ENCODE measurements at places on chromosomes 1 and 21. TPM values are rescaled to one million over a fixed set of nuclear protein-coding genes. Genes with fewer than 3 reads are reported as not detected.

FAM229A gene
- total RNA-seq: 30.1 TPM

FCRL4 gene
- not detected for total RNA-seq

FABP3 gene
- total RNA-seq: not detected

TRIM58 gene
- total RNA-seq: 1.2 TPM

SLC26A9 gene
- total RNA-seq: not detected

CLDN19 gene
- not detected for total RNA-seq

HORMAD1 gene
- total RNA-seq: 0.80 TPM

CDK18 gene
- 0.94 TPM for total RNA-seq

ERRFI1 gene
- 1.1 TPM for total RNA-seq

BRDT gene
- total RNA-seq: not detected

ASAP3 gene
- 1.5 TPM for total RNA-seq

MYOG gene
- not detected for total RNA-seq

SZT2 gene
- total RNA-seq: 92.1 TPM

RIPK4 gene
- total RNA-seq: 0.50 TPM

S100A14 gene
- not detected for total RNA-seq

MYBPHL gene
- not detected for total RNA-seq

NTNG1 gene
- total RNA-seq: not detected

FOXD3 gene
- not detected for total RNA-seq

PRDM16 gene
- not detected for total RNA-seq

AUNIP gene
- total RNA-seq: not detected

CAMSAP2 gene
- 2.8 TPM for total RNA-seq

TIMM17A gene
- 48.4 TPM for total RNA-seq

SIM2 gene
- not detected for total RNA-seq

TNFRSF4 gene
- total RNA-seq: 94.7 TPM

ZBTB18 gene
- total RNA-seq: 29.1 TPM

CYP4A11 gene
- not detected for total RNA-seq

CYP4X1 gene
- not detected for total RNA-seq

LRRC8B gene
- 24.0 TPM for total RNA-seq

ABCG1 gene
- total RNA-seq: 75.0 TPM

C4BPA gene
- total RNA-seq: not detected

LPAR3 gene
- 2.1 TPM for total RNA-seq

RNU1-2 gene
- 3,182 TPM for total RNA-seq

CYP4Z1 gene
- not detected for total RNA-seq

MATN1 gene
- total RNA-seq: 3.7 TPM

TRIM62 gene
- total RNA-seq: 29.4 TPM

NMNAT2 gene
- total RNA-seq: not detected

KIF14 gene
- 0.12 TPM for total RNA-seq

SLC45A1 gene
- 0.70 TPM for total RNA-seq

FMO2 gene
- not detected for total RNA-seq

HSD3B1 gene
- total RNA-seq: not detected

CTNNBIP1 gene
- total RNA-seq: 9.2 TPM

C8A gene
- not detected for total RNA-seq

ZBTB8A gene
- total RNA-seq: not detected

TNFRSF18 gene
- total RNA-seq: 47.9 TPM

BACH1 gene
- total RNA-seq: 55.6 TPM

PGLYRP3 gene
- not detected for total RNA-seq

OR2T29 gene
- not detected for total RNA-seq

ATP1A2 gene
- total RNA-seq: not detected

LIN28A gene
- not detected for total RNA-seq

KRTAP6-1 gene
- total RNA-seq: not detected

BCAN gene
- not detected for total RNA-seq
